ENCODE measurements at places on chromosomes 1 and 21.

GRCh38 chr1:154837672-154838171, 32.4 kb downstream of the KCNN3 start:
- DNase-seq: no peak

- DNase-seq: no peak
These were observed 8.9 kb upstream of the GPR37L1 start for GRCh38 chr1:202113690-202114300.

DNA sequence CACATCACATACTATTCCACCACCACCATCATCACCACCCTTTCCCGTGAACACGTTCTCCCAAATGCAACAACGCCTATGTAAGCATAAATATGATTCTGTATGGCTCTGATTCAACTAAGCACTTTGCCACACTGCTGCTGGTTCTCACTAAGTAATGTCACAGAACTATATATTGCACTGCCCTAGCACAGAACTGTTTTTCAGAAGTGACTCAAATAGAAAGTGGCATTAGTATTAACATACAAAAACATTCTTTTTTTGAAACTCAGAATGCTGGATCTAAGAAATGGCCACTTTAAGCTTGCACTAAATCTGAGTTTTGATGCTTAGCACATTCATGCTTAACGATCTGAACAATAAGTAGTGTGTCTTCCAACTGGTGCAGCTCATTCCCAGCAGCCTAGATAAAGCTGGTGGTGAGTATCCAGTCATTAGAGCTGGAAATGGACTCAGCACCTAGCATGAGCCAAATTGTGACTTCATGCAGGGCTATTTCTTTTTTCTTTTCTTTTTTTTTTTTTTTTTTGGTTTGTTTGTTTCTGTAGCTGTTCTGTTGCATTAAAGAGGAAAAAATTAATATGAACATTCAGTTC, 46.2 kb upstream of the ZC3H11B start:
- no peak for DNase-seq

GRCh38 chr1:151710187-151710840, 6.3 kb downstream of the CELF3 start:
- DNase-seq: no peak

- no peak for DNase-seq
These were observed 591.8 kb downstream of the ADGRL2 start for GRCh38 chr1:82392513-82392912.

GRCh38 chr1:33849211-33849610, 14.7 kb upstream of the HMGB4 start:
- no peak for DNase-seq

DNA sequence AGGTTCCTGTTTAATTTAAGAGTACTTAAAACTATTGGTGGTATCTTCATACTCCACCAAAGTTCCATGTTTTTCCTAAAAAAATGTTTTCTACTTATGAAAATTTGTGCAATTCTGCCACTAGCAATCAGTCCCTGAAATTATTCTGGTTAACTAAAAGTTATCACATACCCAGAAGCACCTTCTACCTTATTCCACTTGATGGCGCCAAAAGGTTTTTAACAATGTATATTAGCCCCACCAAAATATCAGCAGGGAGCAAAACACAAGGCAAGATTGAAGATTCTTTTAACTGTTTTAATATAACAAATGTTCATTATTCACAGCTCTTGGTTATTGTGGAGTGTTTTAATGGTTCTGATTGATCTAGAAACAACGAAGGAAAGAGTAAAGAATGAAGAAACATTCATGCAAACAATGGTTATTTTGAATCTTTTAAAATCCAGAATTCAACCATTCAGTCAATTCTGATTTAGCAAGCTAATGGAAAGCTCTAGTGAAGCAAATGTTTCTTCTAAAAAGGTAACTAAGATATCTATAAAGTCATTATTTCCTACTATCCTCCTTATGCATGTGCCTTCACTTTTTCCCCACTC, 67.2 kb downstream of the TTLL7 start:
- DNase-seq: no peak

- DNase-seq: no peak
These were observed 115.4 kb upstream of the HOOK1 start for GRCh38 chr1:59699227-59699847.

DNA sequence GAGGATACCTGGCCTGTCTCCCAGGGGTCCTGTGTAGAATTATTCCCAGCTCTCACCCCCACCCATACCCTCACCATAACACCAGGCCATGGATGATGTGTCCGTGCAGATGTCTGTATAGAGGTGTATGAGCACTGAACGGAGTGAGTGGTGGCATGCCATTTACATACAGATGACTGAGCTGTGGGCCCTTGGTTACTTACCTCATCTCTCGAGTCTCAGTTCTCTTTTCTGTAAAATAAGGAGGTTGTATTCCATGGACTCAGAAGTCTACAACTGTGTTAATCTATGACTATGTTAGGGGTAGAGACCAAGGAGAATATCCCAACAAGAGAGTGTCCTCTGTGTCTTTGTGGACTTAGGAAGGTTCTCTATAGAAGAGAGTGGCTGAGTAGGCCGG, 65.6 kb upstream of the CD1D start:
- DNase-seq: no peak

DNA sequence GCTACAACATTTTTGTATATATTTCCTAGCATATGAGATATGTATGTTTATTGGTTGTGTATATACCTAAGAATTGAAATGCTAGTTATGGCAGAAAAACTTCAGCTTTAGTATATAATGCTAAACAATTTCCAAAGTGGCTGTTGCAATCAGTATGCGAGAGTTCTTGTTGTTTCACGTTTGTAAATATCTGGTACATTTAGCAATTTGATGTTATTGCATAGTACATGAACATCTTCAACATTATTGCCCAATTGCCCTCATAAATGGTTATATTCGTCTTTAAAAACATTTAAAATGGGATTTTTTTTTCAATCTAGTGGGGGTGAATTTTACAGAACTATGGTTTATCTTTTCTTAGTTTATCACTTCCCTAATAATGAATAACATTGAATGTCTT, 86.2 kb upstream of the HP1BP3 start:
- no peak for DNase-seq

GRCh38 chr1:29390491-29391361, 154.4 kb downstream of the PTPRU start:
- no peak for DNase-seq

GRCh38 chr1:59427155-59427554, 130.3 kb downstream of the FGGY start:
- DNase-seq: no peak

DNA sequence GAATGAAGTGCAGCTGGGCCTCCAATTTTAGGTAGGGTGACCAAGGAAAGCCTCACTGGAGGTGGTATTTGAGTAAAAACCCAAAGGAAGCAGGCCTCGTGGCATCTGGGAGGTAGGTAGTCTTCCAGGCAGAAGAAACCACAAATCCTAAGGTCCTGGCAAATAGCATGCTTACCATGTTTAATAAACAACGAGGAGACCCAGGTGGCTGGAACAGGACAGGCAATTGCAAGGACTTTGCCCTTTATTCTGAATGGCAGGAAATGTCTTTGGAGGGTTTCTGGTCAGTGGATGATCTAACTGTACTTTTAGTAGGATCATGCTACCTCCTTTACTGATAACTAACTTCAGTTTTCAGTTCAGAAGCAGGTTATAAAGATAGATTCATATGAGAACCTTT, 52.2 kb downstream of the EPB41 start:
- no peak for DNase-seq

DNA sequence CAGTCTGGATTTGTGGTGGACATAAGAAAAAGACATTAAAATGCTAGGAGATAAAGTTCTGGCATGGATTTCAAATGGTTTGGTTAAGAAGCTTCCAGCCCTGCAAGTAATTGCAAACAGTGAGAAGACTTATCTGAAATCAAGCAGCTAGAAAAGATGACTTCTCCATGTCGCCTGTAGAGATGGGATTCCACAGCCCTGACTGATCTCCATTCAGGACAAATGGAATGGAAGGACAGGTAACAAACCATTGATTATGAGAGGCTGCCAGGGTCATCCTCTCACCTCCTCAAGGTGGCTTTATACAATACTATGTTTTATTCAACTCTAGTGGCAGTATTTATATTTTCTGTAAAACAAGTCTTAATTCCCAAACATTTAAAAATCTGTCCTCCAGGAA, 237.9 kb downstream of the HLX start:
- DNase-seq: no peak

DNA sequence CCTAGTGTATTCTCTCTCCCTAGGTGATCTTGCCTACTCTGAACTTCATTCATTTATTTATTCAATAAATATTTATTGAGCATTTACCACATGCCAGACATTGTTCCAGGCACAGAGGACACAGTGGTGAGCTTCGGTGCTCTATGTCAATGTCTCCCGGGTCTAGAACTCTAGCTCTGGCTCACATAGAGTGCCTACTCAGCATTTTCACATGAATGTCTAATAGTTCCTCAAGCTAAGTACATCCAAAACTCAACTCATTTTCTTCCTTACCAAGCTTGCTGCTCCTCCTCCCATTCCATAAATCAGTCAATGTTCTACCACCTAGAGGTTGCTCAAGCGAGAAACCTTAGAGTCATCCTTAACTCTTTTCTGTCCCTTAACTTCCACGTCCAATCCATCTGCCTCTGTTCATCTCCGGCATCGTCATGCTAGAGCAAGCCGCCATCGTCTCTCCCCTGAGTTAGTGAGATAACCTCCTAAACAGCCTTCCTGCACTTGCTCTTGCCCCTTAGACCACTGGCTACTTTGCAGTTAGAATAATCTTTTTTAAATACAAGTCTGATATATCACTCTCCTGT, 67.5 kb downstream of the TMEM53 start:
- DNase-seq: no peak

DNA sequence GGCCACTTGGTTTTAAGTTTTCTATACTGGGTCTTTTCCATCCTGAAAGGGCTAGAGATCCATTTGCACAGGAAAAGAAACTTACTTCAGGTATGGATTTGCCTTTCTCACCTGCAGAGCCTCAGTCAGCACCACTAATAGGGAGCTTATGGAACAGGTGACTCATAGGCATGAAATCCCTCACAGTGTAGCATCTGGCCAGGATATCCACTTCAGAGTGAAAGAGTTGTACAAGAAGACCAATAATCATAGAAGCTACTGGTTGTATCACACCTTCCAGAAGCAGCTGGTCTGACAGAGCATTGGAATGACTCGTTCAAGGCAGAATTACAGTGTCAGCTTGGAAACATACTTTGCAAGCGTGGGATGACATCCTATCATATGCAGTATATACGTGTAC, 26.3 kb upstream of the SYT14 start:
- DNase-seq: no peak

DNA sequence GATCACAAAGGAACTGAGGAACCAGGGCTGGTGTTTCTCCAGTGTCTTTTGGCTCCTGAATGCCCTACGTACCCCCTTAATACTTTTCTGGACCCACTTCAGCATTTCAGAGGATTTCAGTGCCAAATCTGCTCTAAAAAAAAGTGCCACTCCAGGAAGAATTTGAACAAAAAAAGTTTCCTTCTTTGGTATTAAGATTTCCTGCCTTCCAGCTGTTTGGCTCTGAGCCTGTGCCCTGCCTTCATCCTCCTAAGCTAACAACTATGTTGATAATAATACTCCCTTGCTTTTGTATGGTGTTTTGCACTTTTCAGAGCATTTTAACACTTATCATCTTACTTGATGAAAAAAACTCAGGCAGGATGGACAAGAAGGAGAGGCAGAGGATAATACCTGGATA, 11.0 kb upstream of the RIMS3 start:
- DNase-seq: no peak

DNA sequence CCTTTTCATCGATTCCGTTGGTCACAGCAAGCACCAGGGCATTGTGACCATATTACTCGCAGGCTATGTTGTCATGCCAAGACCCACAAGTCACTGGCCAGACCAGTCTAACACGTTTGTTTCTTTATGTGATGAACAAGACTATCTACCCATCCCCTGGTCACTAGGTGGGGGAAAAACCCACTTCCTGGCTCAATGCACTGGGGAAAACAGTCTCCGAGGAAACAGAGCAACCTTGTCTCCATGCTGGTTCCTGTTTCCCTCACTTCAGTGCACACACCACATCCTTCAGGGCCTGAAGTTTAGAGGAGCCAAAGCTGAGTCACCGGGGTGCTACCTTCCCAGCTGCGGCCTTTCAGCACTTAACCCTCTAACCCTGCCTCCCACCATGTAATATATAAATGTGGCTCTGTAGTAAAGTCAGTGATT, 20.9 kb downstream of the ERICH3 start:
- no peak for DNase-seq

DNA sequence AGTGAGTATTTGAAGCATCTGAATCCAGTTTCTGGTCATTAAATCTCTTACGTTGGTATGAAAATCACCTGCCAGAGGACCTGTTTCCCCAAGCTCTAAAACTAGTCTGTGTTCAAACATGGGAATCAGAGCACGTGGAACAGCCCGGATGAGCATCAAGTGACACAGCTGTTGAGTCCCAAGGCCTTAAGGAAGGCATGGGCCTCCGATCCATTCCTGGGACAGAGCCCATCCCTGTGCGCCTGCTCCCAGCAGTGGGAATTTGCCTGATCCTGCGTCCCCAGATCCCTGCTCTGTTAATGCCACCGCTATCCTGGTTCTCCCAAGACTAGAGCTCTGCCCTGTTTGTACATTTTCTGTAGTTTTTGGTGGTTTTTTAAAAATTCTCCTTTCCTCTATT, 68.4 kb upstream of the FBXO28 start:
- no peak for DNase-seq

DNA sequence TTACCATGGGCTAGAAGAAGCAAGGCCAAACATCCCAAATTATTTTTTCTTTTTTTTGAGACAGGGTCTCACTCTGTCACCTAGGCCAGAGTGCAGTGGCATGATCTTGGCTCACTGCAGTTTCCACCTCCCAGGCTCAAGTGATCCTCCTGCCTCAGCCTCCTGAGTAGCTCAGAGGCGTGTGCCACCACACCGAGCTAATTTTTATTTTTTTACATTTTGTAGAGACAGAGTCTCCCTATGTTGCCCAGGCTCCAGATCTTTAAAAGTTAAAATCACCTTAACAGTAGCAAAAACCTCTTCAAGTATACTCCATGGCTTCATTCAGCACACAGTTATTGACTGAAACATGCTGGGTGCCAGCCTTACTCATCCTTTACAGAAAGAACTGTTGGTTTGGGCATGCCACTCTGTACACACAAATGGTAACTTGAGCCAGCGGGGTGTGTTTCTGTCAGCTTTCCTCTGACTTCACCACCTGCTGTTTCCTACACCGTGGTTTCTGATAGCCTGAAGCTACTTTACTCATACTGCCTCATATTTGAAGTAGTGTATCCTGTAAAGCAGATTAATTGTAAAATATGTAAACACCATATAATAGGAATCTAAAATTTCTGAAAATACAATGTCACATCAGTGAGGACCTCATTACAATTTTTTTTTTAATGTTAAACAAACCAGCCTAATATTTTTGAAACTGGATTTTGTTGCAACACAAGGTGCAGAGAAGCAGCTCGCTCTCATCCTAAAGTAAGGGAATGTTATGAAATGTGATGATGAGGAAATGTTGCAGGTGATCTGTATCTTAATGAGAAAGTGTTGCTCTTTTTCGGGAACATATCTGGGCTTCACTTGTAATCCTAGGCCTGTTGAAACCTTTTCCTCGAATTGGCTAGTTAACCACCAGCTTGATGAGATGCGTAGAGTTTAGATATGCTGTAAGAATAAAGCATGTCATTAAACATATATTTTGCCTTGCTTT, 113.9 kb downstream of the ATP5PO start:
- DNase-seq: no peak

Measured in natural killer cell treated with Interleukin-12 subunit alpha and Interleukin-12 subunit beta and Interleukin-15 and Interleukin-18, amount 100 ng/mL, for 72 hours (primary cell).